Suprapubic skin (tissue), 4 donors: ENCODE measurements at places on chromosomes 6 and 20. TPM values are rescaled to one million over a fixed set of nuclear protein-coding genes. Genes with fewer than 3 reads are reported as not detected.

GRCh38 chr6:154143753-154144152 is 104.7 kb downstream of the OPRM1 start:
- no peak overlapping the region for H3K4me3 ChIP-seq
- no peak overlapping the region for H3K27ac ChIP-seq
- H3K4me1 ChIP-seq, result no peaks in the 10 kb centered on the region
- H3K36me3 ChIP-seq, result no peaks in the 10 kb centered on the region
- no peaks in the 10 kb centered on the region for H3K27me3 ChIP-seq

DNA sequence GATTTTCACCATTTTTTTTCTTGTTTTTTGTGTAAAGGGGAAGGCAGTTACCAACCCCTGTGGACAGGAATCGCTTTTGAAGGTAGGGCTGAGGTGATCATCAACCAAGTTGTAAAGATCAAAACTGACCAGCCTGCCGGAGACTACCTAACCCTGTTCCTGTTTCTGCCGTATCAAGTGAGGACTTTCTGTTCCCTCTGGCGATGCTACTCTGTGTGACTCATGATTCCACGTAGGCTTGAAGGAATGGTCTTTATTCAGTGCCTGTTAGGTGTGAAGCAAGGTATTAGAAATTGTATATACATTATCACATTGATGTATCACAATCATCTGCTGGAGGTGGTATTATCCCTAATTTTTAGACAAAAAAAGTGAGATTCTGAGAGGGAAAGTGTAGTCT is 161.3 kb downstream of the SOX4 start:
- H3K27me3 ChIP-seq, result no peaks in the 10 kb centered on the region
- H3K4me3 ChIP-seq, result no peak overlapping the region
- no peaks in the 10 kb centered on the region for H3K36me3 ChIP-seq
- no peaks in the 10 kb centered on the region for H3K4me1 ChIP-seq
- H3K27ac ChIP-seq, result no peak overlapping the region
- no peak for DNase-seq

PLTP gene
- 138 TPM for total RNA-seq

- no peaks in the 10 kb centered on the region for H3K36me3 ChIP-seq
- H3K4me1 ChIP-seq, result no peaks in the 10 kb centered on the region
- H3K27me3 ChIP-seq, result no peaks in the 10 kb centered on the region
- no peak overlapping the region for H3K27ac ChIP-seq
- H3K4me3 ChIP-seq, result no peak overlapping the region
- no peak for DNase-seq
These were observed 752.2 kb upstream of the MARCKS start for GRCh38 chr6:113104951-113105350.

GRCh38 chr6:136886091-136886490 is 36.0 kb upstream of the SLC35D3 start:
- no peak for DNase-seq
- H3K36me3 ChIP-seq, result no peaks in the 10 kb centered on the region
- no peak overlapping the region for H3K4me3 ChIP-seq
- H3K4me1 ChIP-seq, result no peaks in the 10 kb centered on the region
- no peaks in the 10 kb centered on the region for H3K27me3 ChIP-seq

DNA sequence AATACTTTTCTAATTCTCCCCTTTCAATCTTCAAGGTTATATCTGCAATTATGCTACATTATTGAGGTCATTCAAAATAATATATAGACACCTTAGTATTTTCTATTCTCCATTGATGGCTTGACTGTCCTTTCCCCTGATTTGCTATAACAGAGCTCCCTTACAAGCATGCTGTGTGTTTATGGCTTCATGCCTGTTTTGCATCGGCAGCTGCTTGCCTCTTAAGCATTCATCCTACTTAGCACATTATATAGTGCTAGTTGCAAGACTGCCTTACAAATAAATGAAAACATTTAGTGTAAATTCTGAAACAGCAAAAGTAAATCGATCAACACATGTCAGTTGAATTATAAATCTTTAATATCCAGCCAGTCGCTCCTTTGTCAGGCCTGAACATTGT is 476.2 kb upstream of the POU3F2 start:
- no peak overlapping the region for H3K4me3 ChIP-seq
- no peaks in the 10 kb centered on the region for H3K4me1 ChIP-seq
- H3K27me3 ChIP-seq, result no peaks in the 10 kb centered on the region
- H3K27ac ChIP-seq, result no peak overlapping the region
- DNase-seq, result no peak

- H3K4me1 ChIP-seq, result no peaks in the 10 kb centered on the region
- peaks cover 44% of the 10 kb centered on the region for H3K36me3 ChIP-seq
- H3K27ac ChIP-seq, result no peak overlapping the region
- no peaks in the 10 kb centered on the region for H3K27me3 ChIP-seq
- H3K4me3 ChIP-seq, result no peak overlapping the region
- no peak for DNase-seq
These were observed 67.2 kb downstream of the DHX35 start for GRCh38 chr20:39029364-39029763.

- no peaks in the 10 kb centered on the region for H3K27me3 ChIP-seq
- H3K36me3 ChIP-seq, result no peaks in the 10 kb centered on the region
- H3K4me3 ChIP-seq, result no peak overlapping the region
- no peak overlapping the region for H3K27ac ChIP-seq
- no peak for DNase-seq
- no peaks in the 10 kb centered on the region for H3K4me1 ChIP-seq
These were observed 44.6 kb upstream of the HDDC2 start for GRCh38 chr6:125346201-125346925.

DNA sequence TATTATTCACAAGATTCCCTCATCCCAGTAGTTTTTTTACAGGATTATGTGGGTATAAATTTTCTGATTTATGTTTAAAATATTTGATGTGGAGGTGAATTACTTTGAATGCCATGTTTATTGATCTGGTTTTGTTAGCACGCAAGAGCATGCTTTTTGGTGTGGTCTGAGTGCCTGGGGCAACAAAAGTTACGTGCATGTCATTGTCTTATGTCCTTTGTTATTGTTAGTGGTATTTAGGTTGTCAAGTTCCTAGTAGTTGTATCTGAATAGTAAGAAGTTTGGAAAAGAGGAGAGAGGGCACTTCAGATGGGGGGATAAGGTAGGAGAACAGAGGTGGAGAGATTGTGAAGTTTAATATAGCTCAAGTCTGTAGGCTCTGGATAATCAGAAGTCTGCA is 95.0 kb downstream of the ATRN start:
- no peak for DNase-seq
- H3K27me3 ChIP-seq, result no peaks in the 10 kb centered on the region
- H3K36me3 ChIP-seq, result peaks cover 38% of the 10 kb centered on the region
- no peak overlapping the region for H3K27ac ChIP-seq
- no peak overlapping the region for H3K4me3 ChIP-seq
- no peaks in the 10 kb centered on the region for H3K4me1 ChIP-seq

CRIP3 gene
- total RNA-seq, result not detected

MAS1L gene
- not detected for total RNA-seq

- H3K4me3 ChIP-seq, result no peak overlapping the region
- DNase-seq, result no peak
- H3K27ac ChIP-seq, result no peak overlapping the region
- no peaks in the 10 kb centered on the region for H3K27me3 ChIP-seq
These were observed 193.5 kb downstream of the UBE3D start for GRCh38 chr6:82872185-82872584.

ZNF292 gene
- 31.7 TPM for total RNA-seq

- H3K27me3 ChIP-seq, result no peaks in the 10 kb centered on the region
- DNase-seq, result no peak
- H3K27ac ChIP-seq, result no peak overlapping the region
- no peak overlapping the region for H3K4me3 ChIP-seq
- H3K4me1 ChIP-seq, result peaks cover 4% of the 10 kb centered on the region
These were observed 98.6 kb upstream of the RIN2 start for GRCh38 chr20:19659448-19659847.

RRAGD gene
- 18.8 TPM for total RNA-seq

DNA sequence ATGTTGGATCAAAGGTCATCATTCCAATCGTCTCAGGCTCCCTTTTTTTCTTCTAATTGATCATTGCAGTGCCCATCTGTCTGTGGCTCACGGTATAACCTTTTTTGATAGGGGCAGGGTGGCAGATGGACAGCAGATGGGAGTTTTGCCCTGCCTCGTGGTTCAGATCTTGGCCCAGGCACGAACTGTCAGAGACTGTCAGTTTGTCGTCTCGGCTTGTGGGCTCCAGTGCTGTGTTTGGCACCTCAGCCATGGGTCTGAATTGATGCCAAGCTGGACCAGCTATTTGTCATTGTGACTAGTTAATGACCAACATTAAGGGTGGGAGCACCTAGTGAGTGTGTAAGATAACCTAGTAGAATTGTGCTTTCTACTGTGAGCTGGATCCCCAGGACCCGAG is 197.6 kb downstream of the PRL start:
- DNase-seq, result no peak
- H3K4me3 ChIP-seq, result no peak overlapping the region
- H3K27me3 ChIP-seq, result no peaks in the 10 kb centered on the region
- H3K4me1 ChIP-seq, result no peaks in the 10 kb centered on the region
- H3K27ac ChIP-seq, result no peak overlapping the region

IL20RA gene
- total RNA-seq, result 72.8 TPM

MUCL3 gene
- not detected for total RNA-seq

GRCh38 chr20:15171016-15171415 is 833.6 kb upstream of the FLRT3 start:
- DNase-seq, result no peak
- H3K4me1 ChIP-seq, result no peaks in the 10 kb centered on the region
- no peaks in the 10 kb centered on the region for H3K27me3 ChIP-seq
- H3K4me3 ChIP-seq, result no peak overlapping the region
- H3K27ac ChIP-seq, result no peak overlapping the region

HAO1 gene
- not detected for total RNA-seq

SPDEF gene
- total RNA-seq, result 25.0 TPM

GDAP1L1 gene
- total RNA-seq, result not detected

DNA sequence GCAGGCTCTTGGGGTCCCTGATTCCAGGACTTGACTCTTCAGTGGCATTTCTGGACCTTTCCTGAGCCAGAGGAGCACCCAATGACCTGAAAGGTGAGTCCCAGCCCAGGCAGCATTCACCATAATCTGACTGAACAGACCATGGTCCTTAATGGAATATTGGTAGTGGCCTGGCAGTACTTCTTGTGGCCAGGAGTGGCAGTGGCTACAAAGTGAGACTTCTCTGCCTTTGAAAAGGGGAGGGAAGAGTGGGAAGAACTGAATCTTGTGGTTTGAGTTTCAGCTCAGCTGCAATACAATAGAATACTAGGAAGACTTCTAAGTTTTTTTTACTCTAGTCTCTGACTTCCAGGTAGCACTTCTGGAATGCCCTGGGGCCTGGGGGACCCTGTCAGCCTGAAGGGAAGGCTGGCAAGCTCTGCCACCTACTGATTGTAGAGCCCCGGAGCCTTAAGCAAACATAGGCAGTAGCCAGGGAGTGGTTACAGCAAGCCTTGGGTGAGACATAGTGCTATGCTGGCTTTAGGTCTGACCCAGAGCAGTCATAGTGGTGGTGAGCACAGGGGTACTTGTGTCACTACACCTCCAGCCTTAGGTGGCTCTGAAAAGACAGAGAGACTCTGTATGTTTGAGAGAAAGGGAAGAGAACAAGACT is 674.2 kb upstream of the MANEA start:
- no peak overlapping the region for H3K4me3 ChIP-seq
- H3K4me1 ChIP-seq, result no peaks in the 10 kb centered on the region
- H3K36me3 ChIP-seq, result no peaks in the 10 kb centered on the region
- no peaks in the 10 kb centered on the region for H3K27me3 ChIP-seq
- no peak overlapping the region for H3K27ac ChIP-seq
- no peak for DNase-seq

DNA sequence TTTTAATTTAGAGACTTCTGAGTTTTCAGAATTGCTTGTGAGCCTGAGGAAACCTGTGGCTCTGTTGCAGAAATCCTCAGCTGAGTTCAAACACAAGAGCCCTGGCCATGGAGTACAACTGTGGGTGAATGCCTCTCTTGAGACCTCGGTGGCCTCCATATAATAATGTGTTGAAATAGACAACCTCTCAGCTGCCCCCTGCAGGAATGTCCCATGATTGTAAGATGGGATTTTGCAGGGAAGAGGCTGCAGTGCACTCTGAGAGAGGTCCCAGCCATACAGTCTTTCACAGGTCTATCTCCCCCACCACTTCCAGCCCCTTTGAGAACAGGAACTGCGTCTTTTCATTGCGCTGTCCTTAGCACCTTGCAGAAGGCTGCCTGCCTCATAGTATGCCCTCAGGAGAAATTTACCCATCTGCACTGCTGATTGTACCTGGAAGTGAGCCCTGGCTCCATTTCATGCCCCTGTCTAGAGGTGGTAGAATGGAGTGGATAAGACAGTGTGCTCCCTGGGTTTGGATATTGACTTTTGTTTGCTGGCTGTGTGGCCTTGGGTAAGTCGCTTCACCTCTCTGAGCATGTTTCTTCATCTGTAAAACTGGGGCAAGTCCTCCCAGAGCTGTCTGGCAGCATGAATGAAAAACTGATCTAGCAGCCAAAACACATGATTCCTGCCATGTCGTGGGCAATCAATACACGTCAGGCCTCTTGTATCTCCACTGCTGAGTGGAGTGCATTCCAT is 16.8 kb upstream of the CDH22 start:
- peaks cover 32% of the 10 kb centered on the region for H3K4me1 ChIP-seq
- DNase-seq, result no peak
- no peak overlapping the region for H3K4me3 ChIP-seq

DNA sequence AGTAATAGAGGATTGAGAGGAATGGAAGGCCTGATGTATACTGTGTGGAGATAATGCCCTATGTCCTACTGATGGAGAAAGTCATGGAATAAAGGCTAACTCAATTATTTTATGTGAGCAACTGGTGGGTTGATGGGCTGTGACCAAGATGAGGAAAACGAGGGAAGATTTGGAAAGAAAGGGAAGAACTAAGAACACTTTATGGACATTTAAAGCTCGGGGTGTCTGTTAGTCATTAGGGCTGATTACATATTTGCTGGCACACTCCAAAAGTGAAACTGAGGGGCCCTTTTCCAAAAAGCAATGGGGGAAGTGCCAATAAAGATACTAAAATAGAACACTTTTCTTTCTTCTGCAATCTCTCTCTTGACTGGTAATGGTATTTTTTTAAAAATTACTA is 439.5 kb downstream of the PLCB1 start:
- H3K4me1 ChIP-seq, result no peaks in the 10 kb centered on the region
- no peak overlapping the region for H3K27ac ChIP-seq
- no peaks in the 10 kb centered on the region for H3K36me3 ChIP-seq
- no peak overlapping the region for H3K4me3 ChIP-seq
